ENCODE measurements at places on chromosomes 12 and 14.

- no peak for DNase-seq
Measured at GRCh38 chr12:95962222-95962621, 19.1 kb downstream of the AMDHD1 start.

- DNase-seq: no peak
Measured at GRCh38 chr12:10900530-10900929, 8.8 kb downstream of the TAS2R13 start.

- no peak for DNase-seq
Measured at GRCh38 chr12:2751230-2751629, 43.5 kb upstream of the FKBP4 start.

DNA sequence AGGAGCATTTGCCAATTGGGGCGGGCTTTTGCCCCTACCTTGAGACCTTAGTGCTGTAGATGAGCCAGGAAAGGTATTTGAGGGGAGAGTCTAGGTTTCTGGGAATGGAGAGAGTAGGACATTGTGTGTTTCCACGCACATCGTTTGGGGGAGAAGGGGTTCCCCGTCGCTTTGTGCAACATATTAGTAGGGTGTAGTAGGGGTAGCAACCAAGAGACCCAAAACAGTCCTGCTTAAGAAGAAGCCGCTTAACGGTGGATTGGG is 694 bp upstream of the PTGES3 start:
- DNase-seq: no peak

GRCh38 chr14:87955501-87955900 is 37.5 kb downstream of the GALC start:
- DNase-seq: no peak

DNA sequence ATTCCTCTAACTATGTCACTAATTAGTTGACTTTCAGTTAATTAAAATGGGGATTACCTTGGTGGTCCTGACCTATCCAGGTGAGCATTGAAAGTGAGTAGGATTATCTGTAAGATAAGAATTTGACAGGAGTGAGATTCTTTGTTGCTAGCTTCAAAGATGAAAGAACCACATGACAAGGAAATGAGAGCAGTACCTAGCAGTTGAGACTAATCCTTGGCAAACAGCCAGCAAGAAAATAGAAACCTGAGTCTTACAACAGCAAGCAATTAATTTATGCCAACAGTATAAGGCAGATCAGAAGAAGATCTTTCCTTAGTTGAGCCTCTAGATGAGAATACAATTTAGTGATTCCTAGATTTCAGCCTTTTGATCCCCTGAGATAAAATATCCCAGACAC is 1058.4 kb downstream of the LRFN5 start:
- no peak for DNase-seq

Data from stimulated activated CD4-positive, alpha-beta T cell treated with anti-CD3 and anti-CD28 coated beads, TNF-alpha, amount 100 ng/mL, for 1 hour (primary cell).